ENCODE measurements at places on chromosomes 11 and 22. TPM values are rescaled to one million over a fixed set of nuclear protein-coding genes. Genes with fewer than 3 reads are reported as not detected.

OR52N4 gene
- not detected for total RNA-seq

PTH gene
- not detected for total RNA-seq

FAM83F gene
- total RNA-seq, result under 0.01 TPM

OR5B21 gene
- not detected for total RNA-seq

SERPIND1 gene
- total RNA-seq, result 0.49 TPM

PANX3 gene
- not detected for total RNA-seq

HBG2 gene
- 2.7 TPM for total RNA-seq

DSCAML1 gene
- not detected for total RNA-seq
